Chondrocyte (in vitro differentiated cells): ENCODE measurements at places on chromosomes 6 and 20. TPM values are rescaled to one million over a fixed set of nuclear protein-coding genes. Genes with fewer than 3 reads are reported as not detected.

GRCh38 chr6:35624341-35625070 lies 64.2 kb downstream of the FKBP5 start:
- H3K27ac ChIP-seq, result peak overlapping the region; percentile 66
- H3K27me3 ChIP-seq, result no peaks in the 10 kb centered on the region
- peaks cover 20% of the 10 kb centered on the region for H3K4me1 ChIP-seq
- no peak overlapping the region for H3K4me3 ChIP-seq

GRCh38 chr6:28940858-28941683 lies 17.3 kb upstream of the TRIM27 start:
- peak overlapping the region; percentile 95 for H3K27ac ChIP-seq
- no peaks in the 10 kb centered on the region for H3K36me3 ChIP-seq
- peak overlapping the region; percentile 87 for H3K4me3 ChIP-seq
- H3K27me3 ChIP-seq, result no peaks in the 10 kb centered on the region
- peaks cover 37% of the 10 kb centered on the region for H3K4me1 ChIP-seq

- no peaks in the 10 kb centered on the region for H3K36me3 ChIP-seq
- DNase-seq, result no peak
- H3K4me1 ChIP-seq, result no peaks in the 10 kb centered on the region
- no peak overlapping the region for H3K4me3 ChIP-seq
- peaks cover 1% of the 10 kb centered on the region for H3K27me3 ChIP-seq
- no peak overlapping the region for H3K27ac ChIP-seq
These were observed 136.9 kb downstream of the CD83 start for GRCh38 chr6:14254505-14254904.

GRCh38 chr6:167717455-167717854 lies 109.3 kb upstream of the AFDN start:
- no peak overlapping the region for H3K4me3 ChIP-seq
- H3K4me1 ChIP-seq, result peaks cover 14% of the 10 kb centered on the region
- H3K36me3 ChIP-seq, result peaks cover 1% of the 10 kb centered on the region
- peaks cover 43% of the 10 kb centered on the region for H3K27me3 ChIP-seq
- H3K27ac ChIP-seq, result no peak overlapping the region
- no peak for DNase-seq

The ADTRP gene
- 0.35 to 1.3 TPM (median 0.77 TPM) in 3 replicates for total RNA-seq

The LGSN gene
- 1.4 TPM in 2 of 3 replicates, not detected in the other for total RNA-seq
